ENCODE measurements at places on chromosomes 11 and 22. TPM values are rescaled to one million over a fixed set of nuclear protein-coding genes. Genes with fewer than 3 reads are reported as not detected.

The MOGAT2 gene
- total RNA-seq: 0.44 TPM

The DBX1 gene
- total RNA-seq: not detected

The KRTAP5-11 gene
- not detected for total RNA-seq

The OR8B2 gene
- not detected for total RNA-seq

DNA sequence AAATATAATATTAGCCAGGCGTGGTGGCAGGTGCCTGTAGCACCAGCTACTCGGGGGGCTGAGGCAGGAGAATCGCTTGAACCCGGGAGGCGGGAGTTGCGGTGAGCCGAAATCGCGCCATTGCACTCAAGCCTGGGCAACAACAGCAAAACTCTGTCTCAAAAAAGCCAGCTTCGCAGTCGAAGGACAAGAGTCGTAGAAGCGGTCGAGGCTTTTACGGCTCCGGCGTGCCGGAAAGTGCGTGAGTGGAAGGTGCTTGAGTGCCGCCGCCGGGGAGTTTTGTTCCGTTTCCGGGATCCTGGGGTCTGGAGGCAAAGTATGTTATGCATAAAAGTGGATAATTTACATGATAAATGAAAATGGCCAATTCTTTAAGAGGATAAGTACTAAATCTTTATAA lies 43.6 kb downstream of the SYN3 start:
- DNase-seq: no peak

DNA sequence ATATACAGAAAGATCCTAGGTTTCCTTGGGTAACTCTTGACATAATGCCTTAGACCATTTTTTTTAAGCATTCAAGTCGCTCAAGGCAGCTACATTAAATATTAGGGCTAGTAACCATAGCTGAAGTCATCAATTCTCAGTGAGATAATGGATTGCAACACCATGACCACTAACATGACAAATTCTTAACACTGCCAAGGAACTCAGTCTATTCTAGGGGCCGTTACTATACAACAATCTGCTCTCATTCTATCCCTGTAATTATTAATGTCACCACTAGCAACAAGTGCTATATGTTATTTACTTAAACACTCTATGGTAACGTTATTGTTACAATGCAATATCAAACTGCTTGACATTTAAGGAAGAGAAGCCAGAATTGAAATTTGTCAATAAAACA lies 3.2 kb upstream of the STK33 start:
- no peak for DNase-seq

DNA sequence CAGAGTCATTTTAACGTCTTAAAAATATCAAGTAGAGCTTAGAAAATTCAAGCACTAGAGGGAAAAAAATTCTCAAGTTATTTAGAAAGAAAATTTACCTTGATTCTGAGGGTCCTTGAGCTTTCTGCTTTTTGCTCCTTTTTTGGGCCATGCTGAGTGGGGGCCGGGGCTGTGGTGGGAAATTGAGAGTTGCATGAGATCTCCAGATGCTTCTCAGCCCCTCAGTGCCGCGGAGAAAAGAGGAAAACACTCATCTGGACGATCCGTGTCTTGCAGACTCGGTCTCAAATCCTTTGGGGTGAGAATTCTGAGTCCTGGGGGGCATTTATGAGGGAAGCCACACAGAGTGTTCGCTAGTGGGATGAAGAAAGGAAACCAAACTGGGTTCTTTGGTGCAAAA lies 700.8 kb downstream of the TBC1D22A start:
- DNase-seq: no peak

DNA sequence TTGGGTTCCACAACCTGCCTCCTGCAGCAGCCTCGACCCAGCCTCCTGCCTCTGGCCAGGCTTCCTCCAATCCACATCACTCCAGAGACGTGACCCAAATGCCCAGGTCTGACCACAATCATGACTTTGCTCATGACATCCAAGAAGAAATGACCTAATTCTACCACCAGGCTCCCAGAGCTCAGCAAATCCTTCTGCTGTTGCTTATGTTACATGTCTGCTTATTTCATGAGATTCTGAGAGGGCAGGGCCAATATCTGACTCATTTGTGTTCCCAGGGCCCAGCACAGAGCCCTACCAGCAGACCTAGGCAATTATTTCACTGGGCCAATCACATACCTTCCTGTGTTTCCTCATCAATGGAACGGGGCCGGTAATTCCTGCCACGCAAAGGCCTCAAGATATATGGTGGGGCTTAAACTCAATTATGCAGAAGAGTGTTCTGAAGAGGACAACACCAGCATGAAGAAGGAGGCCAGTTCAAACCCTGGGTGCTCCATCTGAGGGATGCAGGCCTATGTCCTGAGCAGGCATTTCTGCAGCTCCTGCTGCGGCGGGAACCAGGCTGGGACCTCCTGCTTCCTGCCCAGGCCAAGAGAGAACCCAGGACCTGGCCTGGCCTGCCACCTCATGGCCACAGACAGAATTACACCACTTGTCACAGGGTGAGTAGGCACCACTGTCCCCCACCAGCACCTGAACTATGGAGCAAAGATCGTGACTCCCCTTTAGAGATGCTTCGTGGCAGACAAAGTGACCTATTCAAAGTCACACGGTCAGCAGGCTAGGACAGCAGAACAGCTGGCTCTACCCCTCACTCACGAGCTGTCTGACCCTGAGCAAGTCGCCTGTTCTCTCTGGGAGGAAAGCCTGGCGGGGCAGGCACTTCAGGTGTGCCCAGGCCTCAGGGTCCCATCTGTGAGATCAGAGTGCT lies 5.9 kb downstream of the CENPM start:
- no peak for DNase-seq

DNA sequence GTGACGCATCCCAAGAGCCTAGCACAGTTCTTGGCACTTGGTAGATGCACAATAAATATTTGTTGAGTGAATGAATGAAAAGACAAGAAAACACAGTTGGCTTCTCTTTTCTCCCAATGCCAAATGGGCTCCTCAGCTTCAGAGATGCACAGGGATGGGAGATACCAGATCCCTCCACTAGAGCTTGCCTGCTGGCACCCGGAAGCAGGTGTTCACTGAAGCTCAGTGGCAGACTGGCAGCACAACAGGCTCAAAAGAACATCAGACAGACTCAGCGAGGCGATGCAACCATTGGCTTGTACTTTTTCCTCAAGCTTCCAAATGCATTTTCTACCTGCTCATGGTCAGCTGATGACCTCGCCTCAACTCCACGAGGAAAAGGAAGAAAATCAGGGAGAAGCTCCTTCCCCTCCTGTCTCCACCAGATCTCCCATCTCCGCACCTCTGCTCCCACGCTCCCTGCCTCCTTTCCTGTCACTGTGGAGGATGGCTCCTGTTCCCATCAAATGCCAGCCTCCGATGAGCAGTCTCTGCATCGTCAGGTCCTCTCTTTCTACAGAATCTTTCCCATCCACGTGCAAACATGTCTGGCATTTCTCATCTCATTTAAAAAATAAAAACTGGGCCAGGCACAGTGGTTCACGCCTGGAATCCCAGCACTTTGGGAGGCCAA lies 5.8 kb downstream of the RAPSN start:
- no peak for DNase-seq

GRCh38 chr11:111334532-111335502 lies 36.5 kb downstream of the POU2AF3 start:
- no peak for DNase-seq

DNA sequence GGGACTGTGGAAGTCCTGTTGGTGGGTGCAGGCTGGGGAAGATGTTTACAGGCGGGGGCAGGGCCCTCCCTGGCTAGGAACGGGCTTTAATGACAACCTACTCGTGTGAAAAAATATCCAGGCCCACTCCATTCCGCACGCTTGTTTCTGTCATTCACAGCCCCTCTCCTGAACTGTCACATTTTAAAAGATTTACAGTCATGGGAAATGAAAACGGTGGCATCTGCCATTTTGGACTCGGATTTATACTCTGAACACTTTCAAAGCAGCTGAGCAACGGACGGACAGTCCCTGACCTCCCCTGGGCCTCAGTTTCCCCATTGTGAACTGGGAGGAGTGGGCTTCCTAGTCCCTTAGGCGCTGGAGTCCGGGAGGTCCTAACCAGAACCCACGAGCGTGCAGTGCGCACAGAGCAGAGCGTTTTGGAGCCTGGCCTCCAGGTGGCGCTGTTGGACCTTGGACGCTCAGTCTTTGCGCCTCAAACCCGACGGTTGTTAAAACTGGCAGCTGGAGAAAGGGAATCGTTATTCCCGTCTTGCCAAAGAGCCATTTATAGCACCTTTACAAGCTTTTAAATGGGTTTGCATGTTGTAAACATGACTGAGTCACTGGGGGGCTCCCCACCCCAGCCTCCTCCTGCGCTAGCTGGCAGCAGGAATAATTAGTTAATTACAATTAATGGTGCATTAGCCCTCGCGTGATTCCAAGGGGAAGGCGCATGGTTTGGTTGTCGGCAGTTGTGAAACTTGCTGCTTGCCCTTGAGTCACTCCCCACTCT lies 75.3 kb downstream of the FBLN1 start:
- peak; percentile 12 for DNase-seq

- no peak for DNase-seq
Measured at GRCh38 chr22:28024422-28024888, 105.4 kb upstream of the PITPNB start.

- no peak for DNase-seq
Measured at GRCh38 chr11:12048936-12049790, 40.7 kb upstream of the DKK3 start.

- no peak for DNase-seq
Measured at GRCh38 chr22:40345815-40346184, 500 bp upstream of the ADSL start.

- DNase-seq: no peak
Measured at GRCh38 chr11:117913736-117914397, 15.3 kb downstream of the TMPRSS13 start.

GRCh38 chr11:12901272-12901671 lies 107.8 kb upstream of the RASSF10 start:
- DNase-seq: peak; percentile 12

- DNase-seq: no peak
Measured at GRCh38 chr22:39940757-39941305, 19.4 kb upstream of the TMA7B start.

DNA sequence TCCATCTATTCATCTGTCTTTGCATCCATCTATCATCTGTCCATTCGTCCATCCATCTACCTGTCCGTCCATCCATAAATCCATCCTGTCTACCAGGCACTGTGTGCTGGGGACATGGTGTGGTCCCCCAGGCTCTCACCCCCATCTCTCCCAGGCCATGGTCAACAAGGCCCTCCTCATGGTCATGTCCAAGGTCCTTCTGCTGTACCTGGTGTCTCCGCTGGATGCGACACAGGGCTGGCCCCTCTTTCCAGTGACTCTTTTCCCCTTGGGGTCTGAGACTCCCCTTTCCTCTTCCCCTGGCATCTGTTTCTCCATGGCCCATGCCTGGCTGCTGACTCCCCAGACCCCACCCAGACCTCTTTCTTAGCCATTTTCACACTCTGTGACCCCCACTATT lies 4.5 kb downstream of the IGLL1 start:
- DNase-seq: no peak

GRCh38 chr11:2314136-2314524 lies 12.3 kb downstream of the TSPAN32 start:
- no peak for DNase-seq

DNA sequence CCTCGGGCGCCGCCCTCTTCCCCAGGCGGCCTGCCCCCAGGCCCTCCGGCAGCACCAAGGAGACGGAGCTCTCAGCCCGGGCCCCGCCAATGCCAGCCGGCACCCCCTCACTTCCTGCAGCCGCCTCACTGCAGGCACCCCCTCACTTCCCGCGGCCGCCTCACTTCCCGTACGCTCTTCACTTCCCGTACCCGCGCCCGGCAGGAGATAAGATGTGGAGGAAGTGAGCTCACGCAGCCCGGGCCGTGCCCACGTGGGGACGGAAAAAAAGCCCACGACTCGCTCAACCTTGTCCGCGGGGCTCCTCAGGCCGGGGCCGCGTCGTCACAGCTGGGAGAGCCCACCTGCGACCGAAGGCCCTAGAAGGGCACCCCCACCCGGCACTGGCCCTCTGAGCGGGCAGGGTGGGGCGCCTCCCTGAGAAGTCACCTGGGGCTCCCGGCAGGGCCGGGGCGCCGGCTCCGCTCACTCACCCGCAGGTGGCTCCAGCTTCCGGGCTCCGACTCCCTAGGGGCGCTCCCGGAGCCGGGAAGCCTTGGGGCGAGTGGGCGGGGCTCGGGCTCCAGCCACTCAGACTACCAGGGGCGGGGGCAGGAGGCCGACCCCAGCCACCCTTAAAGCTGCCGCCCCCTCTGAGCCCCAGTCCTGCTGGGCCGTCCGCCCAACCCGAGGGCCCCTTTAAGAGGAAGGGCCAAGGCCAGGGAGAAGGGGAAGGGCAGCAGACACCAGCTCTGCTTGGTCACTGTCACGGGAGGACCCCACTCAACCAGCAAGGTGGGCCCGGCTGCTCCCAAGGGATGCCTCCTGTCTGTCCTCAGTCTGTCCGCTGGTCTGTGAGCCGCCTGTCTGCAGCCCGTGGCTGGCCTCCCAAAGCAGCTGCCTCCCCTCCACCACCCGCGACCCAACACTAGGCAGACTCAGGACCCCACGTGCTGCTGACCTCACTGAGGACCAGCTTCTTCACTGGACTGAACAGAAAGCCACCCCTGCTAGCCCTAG lies 31.4 kb downstream of the PISD start:
- DNase-seq: no peak

Measured in GM12878 (cell line).